ENCODE measurements at places on chromosomes 1 and 21.

DNA sequence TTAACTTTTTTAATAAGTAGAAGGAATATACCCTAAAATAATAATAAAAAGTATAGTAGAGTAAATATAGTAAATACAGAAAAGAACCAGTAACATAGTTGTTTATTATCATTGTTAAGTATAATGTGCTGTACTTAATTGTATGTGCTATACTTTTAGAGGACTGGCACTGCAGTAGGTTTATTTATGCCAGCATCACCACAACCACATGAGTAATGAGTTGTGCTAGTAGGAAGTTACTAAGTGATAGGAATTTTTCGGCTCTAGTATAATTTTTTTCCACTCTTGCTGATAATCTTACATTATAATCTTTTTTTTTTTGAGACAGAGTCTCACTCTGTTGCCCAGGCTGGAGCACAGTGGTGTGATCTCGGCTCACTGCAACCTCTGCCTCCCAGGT lies 71.6 kb downstream of the IVNS1ABP start:
- DNase-seq: no peak

- DNase-seq: no peak
These were observed 7.3 kb downstream of the MAB21L3 start for GRCh38 chr1:116118471-116118870.

- peak; percentile 87 for DNase-seq
These were observed 581 bp downstream of the SSU72 start for GRCh38 chr1:1573843-1574720.

- no peak for DNase-seq
These were observed 311.3 kb downstream of the LRRIQ3 start for GRCh38 chr1:73886716-73887115.

- no peak for DNase-seq
These were observed 73.4 kb downstream of the ZP4 start for GRCh38 chr1:237817277-237817676.

DNA sequence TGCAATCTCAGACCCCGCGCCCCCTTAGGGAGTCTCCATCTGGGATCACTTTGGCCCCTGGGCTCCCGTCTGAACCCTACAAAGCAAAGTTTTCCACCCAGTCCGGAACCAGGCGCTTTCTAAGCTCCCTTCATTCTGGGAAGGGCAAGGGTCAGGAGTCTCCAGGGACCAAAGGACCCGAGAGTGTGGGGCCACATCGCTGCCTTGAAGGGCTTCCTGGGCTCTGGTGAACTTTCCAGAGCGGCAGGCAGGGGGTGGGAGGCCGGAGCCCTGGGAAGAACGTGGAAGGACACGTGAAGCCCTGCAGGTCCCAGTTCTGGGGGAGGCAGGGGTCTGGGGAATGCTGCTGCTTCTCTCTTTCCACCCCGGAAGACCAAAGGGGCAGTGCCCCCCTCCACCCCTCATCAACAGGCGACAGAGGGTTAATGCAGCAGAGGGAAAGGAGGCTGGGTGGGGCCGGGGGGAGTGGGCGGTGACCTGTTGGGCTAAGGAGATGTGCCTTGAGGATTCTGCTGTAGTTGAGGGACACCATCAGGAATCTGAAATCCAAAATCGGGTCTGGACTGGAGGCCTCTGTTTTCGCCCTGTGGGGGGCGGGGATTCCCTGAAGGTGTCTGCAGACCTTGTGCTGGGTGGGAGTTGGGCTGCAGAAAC lies 734 bp downstream of the CDK18 start:
- no peak for DNase-seq

DNA sequence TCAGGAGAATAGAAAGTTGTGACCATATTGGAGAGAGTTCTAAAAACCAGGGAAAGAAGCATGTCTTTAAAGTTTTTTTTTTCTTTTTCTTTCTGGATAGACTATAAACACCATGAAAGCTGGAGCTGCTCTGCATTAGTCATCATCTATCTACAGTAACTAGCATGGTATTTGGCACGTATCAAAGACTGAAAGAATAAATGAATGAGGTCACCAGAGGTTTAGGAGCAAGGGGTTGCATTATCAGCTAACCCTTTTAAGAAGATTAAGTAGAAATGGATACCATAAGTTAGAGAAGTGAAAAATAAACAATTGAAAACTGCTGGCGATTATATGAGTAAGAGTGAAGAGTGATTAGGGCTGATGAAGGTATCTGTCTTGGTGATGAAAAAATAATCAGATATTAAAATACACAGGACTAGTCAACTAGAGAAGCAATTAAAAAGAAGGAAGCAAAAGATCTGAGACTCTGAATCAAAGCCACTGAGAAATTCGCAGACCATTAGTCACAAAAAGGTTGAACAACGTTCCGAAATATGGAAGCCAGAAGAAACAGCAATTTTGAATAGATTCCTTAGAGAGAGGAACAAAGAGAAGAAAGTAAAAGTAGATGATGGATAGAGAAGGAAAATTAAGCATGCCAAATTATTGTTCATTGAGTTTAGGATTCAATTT lies 536.4 kb downstream of the DPYD start:
- DNase-seq: no peak

GRCh38 chr1:31102501-31102950 lies 37.0 kb upstream of the PUM1 start:
- no peak for DNase-seq

All from GM10248 (cell line).